ENCODE measurements at places on chromosomes 7 and 10.

DNA sequence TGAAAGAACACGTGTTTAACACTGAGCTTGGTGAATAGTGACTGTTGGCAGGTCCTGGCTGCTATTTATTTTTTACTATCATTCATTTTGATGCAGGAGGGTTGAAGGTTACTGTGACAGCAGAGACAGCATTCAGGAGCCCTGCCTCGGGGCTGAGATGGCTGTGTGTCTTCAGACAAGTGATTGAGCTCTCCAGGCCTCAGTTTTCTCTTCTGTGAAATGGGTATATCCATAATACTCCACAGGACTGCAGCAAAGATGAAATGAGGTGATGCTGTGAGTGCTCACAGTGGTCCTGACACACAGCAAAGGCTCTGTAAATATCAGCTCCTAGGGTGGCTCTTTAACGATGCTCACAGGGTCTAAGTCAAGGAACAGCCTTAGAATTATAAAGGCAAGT, 295.2 kb downstream of the GFRA1 start:
- ATAC-seq, result no peak

DNA sequence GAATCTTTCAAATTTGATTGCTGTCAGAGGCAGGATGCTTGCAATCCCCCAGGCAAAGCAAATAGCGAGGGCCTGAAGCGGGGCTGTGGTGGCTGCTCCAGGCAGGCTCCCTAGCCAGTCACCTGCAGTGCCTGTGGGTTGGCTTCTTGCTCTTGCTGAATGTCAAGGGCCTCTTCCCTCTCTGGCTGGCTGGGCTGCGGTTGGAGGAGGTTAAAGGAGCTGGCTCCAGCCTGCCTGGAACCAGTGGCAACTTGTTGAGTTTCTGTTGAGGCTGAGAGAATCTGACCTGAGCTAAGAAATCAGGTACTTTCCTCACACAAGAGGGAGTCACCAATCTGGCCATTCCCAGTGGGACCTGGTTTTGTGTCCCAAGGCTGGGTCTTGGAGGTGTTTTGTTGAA, 134.7 kb downstream of the TMEM178B start:
- ATAC-seq, result no peak

DNA sequence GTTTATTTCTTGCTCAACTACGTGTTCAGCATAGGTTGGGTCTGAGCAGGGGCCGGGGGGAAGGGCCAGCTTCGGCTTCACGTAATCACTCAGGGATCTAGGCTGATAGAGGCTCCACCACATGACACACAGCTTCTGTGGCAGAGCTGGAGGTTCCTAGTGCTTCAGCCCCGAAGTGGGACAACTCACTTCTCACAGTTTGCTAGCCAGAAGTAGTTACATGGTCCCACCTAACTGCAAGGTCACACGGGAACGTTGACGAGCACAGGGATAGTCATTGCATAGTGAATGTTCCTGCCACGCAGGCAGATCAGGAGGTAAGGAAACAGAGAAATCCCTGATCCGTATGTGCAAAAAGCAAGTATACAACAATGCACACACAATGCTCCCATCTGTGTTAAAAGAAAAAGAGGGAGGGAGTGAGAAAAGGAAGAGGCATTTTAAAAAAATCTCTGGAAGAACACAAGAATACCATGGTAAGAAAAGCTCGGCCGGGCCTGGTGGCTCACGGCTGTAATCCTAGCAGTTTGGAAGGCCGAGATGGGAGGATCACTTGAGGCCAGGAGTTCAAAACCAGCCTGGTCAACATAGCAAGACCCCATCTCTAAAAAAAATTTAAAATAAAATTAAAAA, 16.9 kb downstream of the SMURF1 start:
- ATAC-seq, result no peak

- no peak for ATAC-seq
Observed at GRCh38 chr10:84634636-84635035, 306.2 kb downstream of the CCSER2 start.

DNA sequence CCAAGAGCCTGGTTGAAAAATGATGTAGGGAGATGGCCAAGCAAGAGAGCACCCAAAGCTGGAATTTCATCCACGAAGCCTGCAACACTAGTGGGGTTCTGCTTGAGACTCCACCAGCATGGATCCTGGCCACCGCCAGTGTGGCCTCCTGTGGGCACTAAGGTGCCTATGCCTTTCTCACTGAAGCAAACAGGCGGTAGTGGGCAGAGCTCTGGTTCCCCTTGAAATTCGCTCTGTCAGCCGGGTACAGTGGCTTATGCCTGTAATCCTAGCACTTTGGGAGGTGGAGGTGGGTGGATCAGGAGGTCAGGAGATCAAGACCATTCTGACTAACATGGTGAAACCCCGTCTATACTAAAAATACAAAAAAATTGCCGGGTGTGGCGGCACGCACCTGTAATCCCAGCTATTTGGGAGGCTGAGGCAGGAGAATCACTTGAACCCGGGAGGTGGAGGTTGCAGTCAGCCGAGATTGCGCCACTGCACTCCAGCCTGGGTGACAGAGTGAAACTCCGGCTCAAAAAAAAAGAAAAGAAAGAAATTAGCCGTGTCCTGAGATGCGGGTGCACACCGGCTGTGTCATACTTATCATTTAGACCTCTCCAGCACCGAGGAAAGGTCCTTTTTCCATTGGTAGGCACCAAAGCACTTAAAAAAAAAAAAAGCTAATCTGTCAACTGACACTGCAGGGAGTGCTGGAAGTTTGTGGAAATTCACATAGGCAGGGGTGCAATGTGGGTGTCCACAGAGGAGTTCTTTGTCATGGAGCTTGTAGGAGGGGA, 28.3 kb downstream of the CCM2 start:
- ATAC-seq, result no peak

DNA sequence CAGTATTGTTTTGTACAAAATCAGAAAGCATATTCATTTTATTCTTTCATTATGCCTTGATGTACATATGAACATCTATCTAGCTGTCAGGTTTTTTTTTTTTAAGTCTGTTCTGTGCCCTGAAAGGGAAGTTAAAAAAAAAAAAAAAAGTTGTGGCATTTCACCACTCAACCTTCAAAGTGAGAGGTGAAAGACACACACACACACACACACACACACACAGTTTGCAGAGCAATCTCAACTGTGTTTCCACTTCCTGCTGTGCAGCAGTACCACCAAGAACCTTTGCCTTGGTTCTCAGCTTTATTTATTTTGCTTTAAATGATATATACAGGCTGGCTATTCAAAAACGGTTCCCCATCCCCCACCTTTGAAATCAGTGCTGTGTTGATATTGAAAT, 955.6 kb downstream of the GATA3 start:
- no peak for ATAC-seq

GRCh38 chr10:124624006-124624405, 120.2 kb downstream of the FAM53B start:
- no peak for ATAC-seq

DNA sequence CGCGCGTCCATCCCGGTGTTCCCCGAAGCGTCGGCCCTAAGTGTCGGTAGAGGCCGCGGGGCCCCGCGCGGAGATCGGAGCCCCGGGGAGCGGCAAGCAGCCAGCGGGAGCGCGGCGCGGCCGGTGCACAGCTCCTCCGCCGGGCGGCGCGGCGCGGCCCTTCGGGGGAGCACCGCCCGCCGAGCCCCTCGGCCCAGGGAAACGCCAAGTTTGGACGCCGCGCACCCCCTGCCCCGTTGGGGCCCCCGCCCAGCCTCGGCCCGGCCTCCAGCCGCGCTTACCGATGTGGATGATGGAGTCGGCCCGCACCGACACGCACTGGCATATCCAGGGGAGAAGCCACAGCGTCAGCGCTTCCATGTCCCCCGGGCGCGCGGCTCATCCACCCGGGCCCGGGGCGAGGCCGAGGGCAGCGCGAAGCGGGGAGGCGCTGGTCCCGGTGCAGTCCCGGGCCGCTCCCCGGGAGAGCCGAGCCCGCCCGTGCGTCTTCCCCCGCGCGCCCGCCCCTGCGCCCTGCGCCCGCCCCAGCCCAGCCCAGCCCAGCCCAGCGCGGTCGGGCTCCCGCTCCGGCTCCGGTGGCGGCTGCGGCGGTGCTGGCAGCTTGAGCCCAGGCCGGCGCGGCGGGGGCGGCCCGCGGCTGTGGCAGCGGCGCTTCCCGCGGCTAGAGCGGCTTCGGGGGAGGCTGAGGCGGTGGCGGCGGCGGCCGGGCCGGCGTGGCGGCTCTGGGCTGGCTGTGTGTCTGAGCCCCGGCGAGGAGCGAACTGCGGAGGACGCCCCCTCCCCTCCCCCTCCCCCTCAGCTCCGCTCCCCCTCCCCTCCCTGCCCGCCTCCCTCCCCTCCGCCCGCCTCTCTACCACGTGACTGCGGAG, at the start of gene GRID1:
TSS of gene GRID1 (minus strand) at position 763 of the 869 bp plus-strand sequence.
- peak; percentile 37 for ATAC-seq

- ATAC-seq, result no peak
Observed at GRCh38 chr10:72027498-72027897, 60.9 kb downstream of the SPOCK2 start.

Measured in SK-N-SH treated with all-trans-retinoic acid at 6 μM for 48 hours (cell line).